ENCODE measurements at places on chromosomes 16 and 17.
A peak's percentile ranks its signal among the peaks of the same experiment; 100 is the strongest.

DNA sequence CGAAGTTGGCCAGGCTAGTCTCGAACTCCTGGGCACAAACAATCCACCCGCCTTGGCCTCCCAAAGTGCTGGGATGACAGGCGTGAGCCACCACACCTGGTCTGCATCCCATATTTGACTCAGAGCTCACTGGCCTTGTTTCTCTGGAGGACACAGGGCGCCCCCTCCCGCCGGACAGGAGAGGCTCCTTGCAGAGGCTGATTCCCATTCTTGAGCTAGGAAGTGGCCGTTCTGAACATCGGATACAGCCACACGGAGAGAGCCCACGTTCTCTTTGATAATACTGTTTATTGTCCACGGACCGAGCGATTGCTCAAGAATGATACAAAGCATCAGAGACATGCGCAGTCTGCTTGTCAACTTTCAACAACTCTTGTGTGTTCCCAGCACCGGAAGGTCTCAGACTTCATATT, 12.1 kb upstream of the USP36 start:
- peak; percentile 30 for DNase-seq

- DNase-seq, result no peak
Measured at GRCh38 chr17:41691031-41691777, 2.5 kb downstream of the EIF1 start.

DNA sequence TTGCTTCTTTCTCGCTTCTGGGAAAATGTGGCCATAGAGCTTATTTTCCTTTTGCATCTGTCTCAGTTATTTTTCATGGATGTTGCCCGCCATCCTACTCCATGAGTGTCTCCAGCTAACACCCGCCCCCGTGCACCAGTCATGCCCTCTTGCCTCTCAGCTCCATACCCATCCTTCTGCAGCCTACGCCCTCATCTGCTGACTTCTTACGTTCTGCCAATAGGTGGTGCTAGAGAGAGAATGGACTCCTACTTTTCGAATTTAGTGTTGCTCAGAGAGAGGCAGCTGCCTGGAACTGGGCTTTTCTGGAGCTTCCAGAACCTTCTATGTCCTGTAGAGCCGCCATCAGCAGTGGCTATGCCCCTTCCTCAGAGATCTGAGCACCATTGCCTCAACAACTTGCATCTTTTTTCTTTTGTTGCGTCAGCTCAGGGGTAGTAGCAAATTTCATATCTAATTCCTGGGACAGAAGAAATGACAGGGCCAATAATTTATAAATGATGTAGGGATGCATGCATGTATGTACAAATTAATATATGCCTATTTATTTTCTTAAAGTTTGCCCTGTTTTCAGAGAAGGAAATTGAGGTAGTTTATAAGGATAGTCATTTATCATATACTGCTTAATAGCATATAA, 119.7 kb upstream of the MYOCD start:
- DNase-seq, result peak; percentile 82

GRCh38 chr17:77924757-77925336, 33.7 kb upstream of the TNRC6C start:
- DNase-seq, result no peak

GRCh38 chr16:72884573-72884972, 163.4 kb downstream of the ZFHX3 start:
- no peak for DNase-seq

DNA sequence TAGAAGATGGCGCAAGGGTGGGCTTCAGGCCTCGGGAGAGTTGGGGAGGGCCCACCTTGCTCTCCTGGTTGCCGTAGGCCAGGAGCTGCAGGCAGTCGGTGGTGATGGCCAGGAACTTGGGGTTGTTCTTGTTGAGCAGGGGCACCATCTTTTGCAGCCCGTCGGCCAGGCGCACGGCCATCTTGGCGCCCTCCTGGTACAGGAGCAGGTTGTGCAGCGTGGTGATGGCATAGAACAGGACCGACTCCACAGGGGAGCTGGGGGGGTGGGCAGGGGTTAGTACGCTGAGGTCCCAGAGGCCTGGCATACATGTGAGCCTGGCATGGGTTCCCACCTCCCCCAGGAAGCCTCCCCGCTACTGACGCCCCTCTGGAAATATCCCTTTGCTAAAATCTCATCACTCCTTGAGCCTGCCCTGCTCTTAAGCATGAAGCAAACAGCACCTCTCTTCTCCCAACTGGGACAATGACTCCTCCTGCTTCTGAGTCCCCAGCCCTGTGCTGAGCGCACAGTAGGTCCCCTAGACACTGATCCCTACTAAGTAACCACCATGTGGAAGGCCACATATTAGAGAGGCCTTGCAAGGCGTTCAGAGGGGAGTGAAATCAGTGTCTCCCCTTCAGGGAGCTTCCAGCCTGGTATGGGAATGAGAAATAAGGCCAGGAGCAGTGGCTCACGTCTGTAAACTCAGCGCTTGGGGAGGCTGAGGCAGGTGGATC, 19.0 kb downstream of the JUP start:
- DNase-seq, result no peak

DNA sequence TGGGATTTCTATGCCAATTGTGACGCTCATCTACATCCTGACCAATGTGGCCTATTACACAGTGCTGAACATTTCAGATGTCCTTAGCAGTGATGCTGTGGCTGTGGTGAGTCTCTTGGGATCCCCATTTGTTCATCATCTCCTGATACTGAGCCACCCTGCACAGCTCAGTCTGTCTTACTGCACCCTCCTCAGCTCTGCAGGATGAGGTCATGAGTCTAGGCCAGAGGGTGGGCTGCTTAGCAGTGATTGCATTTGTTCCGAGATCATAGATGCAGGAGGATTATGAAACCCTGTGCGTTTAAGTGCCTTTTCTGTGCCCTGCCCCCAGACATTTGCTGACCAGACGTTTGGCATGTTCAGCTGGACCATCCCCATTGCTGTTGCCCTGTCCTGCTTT, 19.5 kb downstream of the SLC7A6OS start:
- no peak for DNase-seq

GRCh38 chr17:50514936-50515702, 6.9 kb downstream of the MYCBPAP start:
- no peak for DNase-seq
